ENCODE measurements at places on chromosomes 2 and 18.

DNA sequence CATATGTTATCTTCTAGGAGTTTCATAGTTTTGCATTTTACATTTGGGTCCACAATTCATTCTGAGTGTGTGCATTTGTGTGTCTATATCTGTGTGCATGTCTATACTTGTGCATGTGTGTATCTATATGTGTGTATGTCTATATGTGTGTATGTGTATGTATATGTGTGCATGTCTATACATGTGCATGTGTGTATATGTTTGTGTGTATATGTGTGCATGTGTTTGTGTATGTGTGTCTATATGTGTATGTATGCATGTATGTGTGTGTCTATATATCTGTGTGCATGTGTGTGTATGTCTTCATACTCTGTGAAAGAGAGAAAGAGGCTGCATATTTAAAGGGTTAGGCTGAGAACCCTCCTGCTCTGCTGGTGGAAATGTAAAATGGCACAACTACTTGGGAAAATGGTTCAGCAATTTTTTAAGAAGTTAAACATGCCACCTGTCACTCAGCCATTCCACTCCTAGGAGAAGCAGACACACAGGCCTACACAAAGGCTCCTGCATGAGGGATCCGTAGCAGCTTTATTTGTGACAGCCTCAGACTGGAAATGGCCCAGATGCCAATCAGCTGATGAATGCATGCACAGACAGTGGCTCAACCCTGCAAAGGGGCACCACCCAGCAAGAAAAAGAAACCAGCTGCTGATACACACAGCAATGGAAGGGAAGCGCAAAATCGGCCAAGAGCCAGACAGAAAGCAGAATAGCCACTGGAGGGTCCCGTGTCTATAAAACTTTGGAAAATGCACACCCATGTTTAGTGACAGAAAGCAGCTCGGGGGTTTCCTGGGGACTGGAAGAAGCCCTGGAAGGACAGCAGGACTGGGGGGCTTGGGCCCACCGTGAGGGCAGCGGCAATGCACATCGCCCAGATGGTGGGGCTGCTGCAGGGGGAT, 146.8 kb downstream of the SEPTIN10 start:
- DNase-seq = peak; percentile 58

GRCh38 chr2:83674050-83674449, 785.0 kb downstream of the SUCLG1 start:
- no peak for DNase-seq

GRCh38 chr2:160651416-160652200, 158.0 kb upstream of the RBMS1 start:
- no peak for DNase-seq

DNA sequence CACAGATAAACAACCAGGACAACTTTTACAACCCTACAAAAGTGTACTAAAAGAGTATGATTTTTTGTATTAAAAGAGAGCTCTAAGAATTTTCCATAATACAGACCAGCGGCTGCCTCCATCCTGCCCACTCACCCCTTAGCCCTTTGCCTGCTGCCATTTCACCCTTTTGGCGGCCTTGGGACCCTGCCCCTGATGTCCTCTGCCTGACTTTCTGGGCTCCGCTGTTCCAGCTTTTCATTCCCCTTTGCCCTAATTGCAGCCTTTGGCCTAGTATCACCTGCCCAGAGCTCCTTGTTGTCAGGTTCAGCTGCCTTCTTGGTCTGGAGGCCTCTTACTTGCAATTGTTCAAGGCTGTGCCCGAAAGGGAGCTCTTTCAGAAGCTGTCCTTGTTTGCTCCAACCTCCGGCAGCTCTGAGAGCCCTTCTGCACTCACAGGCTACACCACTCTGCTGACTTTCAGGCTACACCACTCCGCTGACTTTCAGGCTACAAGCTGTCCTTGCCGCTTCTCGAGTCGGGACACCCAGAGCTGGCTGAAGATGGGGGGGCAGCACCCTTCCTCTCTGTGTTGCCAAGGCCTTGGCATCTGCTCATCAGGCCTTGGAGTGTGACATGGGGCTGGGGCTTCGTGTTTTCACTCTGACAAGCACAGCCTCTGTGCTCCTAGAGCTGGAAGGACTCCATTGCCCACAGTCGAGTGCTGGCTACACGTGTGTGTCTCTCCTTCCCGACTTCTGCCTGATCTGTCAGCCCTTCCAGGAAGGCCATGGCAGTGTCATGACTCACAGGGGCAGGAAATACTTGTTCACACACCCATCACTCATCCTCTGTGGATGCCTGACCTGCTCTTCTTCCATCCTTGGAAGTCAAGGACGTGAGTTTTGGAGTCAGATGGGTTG, 43.1 kb upstream of the HDAC4 start:
- DNase-seq = peak; percentile 75

DNA sequence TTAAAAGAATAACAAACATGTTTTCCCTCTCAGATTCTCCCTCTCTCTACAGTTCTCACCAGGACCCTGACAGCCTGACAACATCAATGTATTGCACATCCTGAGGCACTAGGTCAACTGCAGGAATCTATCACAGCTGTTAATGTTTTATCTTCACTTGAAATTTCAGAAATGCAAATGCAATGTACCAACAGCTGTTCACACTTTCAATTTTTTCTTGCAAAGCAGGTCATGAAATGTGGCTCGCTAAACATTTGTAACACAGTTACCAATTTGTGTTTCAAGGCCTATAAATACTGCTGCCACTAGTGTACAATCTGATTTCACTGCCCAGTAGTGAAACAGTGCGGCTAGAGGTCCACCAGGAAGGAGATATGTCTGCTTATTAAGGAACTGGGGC, 147.8 kb downstream of the EXOC6B start:
- no peak for DNase-seq

- DNase-seq = no peak
These were observed 505.4 kb downstream of the CPS1 start for GRCh38 chr2:211061612-211062296.

GRCh38 chr2:73897240-73897583, 4.4 kb downstream of the ACTG2 start:
- no peak for DNase-seq

DNA sequence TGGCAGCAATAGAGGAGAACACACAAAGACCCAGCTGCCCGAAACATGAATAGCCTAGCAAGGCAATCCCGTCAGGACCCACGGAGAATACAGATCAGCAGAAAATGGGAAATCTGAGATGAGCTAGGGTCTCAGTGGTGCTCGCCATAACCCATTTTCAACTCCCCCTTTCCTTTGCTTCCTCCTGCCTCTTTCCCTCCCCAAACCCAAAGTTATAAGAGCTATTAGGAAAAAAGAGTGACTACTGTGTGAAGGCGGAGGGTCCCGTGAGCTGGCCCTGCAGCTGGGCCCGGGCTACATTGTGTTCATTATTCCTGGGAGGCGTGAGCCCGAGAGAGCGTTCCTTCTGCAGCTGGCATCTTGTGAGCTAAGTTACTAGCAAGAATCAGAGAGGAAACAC, 118.4 kb downstream of the PID1 start:
- DNase-seq = no peak

- DNase-seq = no peak
These were observed 254.6 kb downstream of the LOXHD1 start for GRCh38 chr18:46402396-46402795.

DNA sequence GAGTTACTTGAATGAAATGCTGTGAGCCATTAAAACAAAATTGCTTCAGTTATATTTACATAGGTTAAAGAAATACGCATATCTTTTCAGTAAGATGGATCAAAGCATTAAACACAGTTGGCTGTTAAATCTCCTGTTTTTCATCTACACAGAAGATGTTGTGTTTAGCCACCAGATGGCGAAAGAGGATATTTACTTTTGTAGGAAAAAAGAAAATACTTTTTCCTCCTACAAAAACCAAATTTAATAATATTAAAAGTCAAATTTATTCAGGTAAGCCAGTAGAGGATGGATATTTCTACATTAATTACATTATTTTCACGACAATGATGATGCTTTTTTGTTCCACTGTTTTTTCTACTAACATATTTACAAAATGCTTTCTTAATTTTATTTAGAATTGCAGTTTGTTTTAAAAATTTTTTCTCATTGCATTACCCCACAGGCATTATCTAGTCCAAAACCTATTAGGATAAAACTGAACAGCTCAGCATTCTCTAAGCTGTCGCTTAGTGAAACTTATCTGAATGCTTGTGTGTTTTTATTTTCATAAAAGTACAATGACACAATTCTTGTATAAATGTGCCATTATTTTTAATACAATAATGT, 173.7 kb downstream of the ASXL3 start:
- DNase-seq = no peak

- DNase-seq = no peak
These were observed 131.7 kb downstream of the KLHL29 start for GRCh38 chr2:23516520-23517256.

GRCh38 chr2:219562049-219563020, 9.0 kb downstream of the OBSL1 start:
- no peak for DNase-seq

GRCh38 chr2:232761301-232761907, 15.0 kb downstream of the KCNJ13 start:
- DNase-seq = no peak

DNA sequence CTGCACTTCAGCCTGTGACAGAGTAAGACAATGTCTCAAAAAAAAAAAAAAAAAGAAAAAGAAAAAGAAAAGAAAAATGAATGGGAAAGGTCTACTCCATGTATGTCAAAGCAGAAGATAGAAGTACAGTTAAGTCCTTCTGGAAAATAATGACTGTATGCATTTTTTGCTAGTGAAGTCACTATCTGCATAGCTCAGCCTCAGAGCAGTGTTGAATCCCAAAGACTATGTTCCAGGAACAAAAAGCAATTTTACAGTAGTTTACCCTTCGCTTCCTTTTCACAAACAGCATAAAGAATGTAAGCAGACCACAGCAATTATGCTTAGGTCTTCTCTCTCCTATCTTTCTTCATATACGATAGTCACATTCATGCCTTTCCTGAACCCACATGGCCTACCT, 497.4 kb downstream of the CMPK2 start:
- no peak for DNase-seq

GRCh38 chr2:101341901-101342624, 33.6 kb upstream of the RNF149 start:
- DNase-seq = no peak

DNA sequence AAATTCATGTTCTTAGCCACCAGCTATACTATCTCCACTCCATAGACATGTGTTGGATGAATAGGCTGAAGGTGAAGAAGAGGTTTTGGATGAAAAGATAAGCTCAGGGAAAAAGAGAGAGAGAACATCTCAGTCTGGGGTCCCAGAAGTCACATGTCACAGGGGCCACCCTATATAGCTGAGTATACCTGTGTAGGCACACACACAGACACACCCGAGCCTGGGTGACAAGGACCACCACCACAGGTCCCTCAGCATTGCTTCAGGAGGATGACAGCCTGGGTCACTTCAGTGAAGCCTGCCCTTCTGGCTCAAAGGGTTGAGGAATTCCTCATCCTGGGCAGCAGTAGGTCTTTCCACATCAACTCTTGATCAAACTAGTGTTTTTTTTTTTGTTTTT, 56.2 kb downstream of the POLR1A start:
- DNase-seq = no peak

DNA sequence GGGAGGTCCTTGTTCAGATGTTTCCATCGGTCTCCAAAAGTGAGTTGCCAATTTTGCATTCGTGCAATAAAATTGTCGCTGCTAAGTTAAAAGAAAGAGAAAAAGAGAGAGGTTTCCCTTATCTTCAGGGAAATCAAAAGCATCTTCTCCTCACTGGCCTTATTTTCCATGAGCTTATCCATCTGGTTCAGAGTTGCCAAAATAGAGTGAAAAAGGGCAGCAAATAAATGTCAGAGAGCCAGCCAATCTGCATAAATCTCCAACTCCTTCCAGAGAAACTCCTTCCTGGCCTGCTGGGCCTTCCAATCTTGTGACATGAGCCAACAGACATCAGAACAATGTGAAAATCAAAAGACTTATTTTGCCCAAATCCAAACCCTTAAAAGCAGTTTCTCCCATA, 28.4 kb downstream of the PAX3 start:
- DNase-seq = no peak

DNA sequence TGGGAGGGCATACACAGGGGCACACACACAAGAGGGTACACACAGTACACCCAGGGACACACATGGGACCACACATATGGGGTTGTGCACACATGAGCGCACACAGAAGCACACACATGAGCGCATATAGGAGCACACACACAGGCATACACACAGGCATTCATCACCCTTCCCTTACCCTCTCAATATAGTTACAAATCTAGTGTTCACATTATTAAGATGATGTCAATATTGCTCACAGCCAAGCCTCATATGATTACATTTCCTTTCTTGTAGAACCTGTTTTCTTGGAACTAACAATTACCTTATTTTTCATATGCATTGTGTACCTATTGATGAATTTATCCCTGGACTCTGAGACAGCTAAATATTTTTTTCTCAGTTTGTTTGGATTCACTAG, 156.7 kb downstream of the FHOD3 start:
- DNase-seq = no peak

GRCh38 chr2:19848952-19849351, 52.8 kb downstream of the TTC32 start:
- no peak for DNase-seq

GRCh38 chr2:118936306-118936705, 5.7 kb upstream of the MARCO start:
- no peak for DNase-seq

DNA sequence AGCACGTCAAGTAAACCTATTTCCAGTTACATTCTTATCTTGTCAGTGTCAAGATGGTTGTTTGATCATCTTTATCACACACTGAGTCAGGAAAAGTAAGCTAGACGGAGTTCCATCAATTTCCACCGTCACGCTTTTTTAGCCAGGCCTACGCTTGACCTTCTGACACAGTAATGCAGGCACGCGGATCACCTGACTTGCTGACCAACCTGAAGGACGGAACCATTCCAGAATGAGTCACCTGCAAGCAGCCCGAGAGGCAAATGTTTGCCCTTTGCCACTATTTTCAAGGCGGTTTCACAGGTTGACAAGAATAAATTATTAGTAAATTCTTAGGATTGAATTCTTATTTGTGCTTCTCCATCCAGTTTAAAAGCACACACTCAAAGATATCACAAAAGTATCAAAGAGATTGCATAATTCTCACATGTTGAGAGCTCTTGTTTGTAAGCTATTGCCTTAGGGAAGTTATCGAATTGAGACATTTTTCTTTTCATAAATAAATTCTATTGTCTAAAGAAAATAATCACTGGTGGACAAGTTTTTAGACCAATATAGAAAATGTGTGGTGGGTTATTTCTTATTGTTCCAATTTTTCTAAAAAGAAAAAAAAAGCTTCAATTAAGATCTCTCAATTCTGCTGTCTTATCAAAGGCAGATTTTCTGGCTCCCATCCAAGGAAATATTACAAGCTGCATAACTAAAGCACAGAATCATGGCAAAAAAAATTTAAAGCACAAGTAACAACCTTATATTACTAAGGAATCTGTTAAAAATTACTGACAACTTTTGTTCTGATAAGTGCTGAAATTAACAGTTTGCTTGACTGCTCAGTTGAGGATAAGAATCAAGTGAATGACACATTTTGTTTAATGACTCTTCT, 31.9 kb downstream of the UXS1 start:
- peak; percentile 72 for DNase-seq

- DNase-seq = no peak
These were observed 61.7 kb downstream of the CCDC88A start for GRCh38 chr2:55357927-55358326.

GRCh38 chr2:170821531-170822289, 5.0 kb downstream of the GAD1 start:
- DNase-seq = no peak

GRCh38 chr2:108904680-108905079, 84.3 kb downstream of the EDAR start:
- DNase-seq = no peak

- peak; percentile 38 for DNase-seq
These were observed 108.2 kb upstream of the SMAD2 start for GRCh38 chr18:48038636-48039035.
